Transverse colon (tissue), 4 donors: ENCODE measurements at places on chromosomes 12 and 14. TPM values are rescaled to one million over a fixed set of nuclear protein-coding genes. Genes with fewer than 3 reads are reported as not detected.

Gene TWF1
- 99.9 TPM for total RNA-seq

Gene KRT78
- not detected for total RNA-seq

Gene GPATCH2L
- total RNA-seq = 180 TPM

Gene SAMD15
- 0.41 TPM for total RNA-seq

Gene LRRIQ1
- not detected for total RNA-seq

Gene BCL11B
- 4.8 TPM for total RNA-seq

Gene PLA2G1B
- not detected for total RNA-seq

Gene TAS2R42
- not detected for total RNA-seq

Gene SCYL2
- 75.6 TPM for total RNA-seq

Gene ARG2
- 7.5 TPM for total RNA-seq

Gene P2RX7
- total RNA-seq = 7.0 TPM

Gene LALBA
- total RNA-seq = not detected

- no peak for DNase-seq
Measured at GRCh38 chr12:91978143-91978542, 167.5 kb downstream of the BTG1 start.

- DNase-seq = no peak
Measured at GRCh38 chr12:104579718-104580495, 123.2 kb downstream of the CHST11 start.

GRCh38 chr14:82915381-82915780 is 1381.7 kb upstream of the SEL1L start:
- no peak for DNase-seq

- DNase-seq = no peak
Measured at GRCh38 chr12:109711596-109712461, 1.8 kb upstream of the FAM222A start.

- DNase-seq = no peak
Measured at GRCh38 chr14:67727361-67727760, 25.7 kb downstream of the RDH12 start.

- no peak for DNase-seq
Measured at GRCh38 chr14:24139272-24139934, 2.0 kb downstream of the EMC9 start.

DNA sequence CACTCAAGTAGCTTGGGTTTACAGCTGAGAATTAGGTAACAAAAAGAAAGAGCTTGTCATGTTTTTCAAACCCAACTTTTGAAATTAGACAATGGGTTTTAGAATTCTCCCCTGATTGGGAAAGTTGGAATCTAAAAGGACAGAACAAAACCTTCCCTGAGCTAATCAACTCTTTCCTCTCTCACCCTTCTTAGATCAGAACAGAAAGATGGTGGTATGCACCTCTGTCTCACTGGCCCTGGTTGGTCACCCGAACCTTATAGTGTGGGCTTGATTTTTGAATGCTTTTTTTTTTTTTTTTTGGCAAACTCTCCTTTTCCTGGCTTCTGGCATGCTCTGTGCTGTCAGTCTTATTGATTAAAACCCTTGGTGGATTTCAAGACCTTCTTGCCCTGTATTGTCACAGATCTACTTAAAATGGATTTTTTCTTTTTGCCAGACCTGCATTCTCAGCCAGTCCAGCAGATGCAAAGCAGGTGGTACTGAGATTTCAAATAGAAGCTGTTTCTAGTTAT is 251.1 kb upstream of the RMST start:
- DNase-seq = no peak

DNA sequence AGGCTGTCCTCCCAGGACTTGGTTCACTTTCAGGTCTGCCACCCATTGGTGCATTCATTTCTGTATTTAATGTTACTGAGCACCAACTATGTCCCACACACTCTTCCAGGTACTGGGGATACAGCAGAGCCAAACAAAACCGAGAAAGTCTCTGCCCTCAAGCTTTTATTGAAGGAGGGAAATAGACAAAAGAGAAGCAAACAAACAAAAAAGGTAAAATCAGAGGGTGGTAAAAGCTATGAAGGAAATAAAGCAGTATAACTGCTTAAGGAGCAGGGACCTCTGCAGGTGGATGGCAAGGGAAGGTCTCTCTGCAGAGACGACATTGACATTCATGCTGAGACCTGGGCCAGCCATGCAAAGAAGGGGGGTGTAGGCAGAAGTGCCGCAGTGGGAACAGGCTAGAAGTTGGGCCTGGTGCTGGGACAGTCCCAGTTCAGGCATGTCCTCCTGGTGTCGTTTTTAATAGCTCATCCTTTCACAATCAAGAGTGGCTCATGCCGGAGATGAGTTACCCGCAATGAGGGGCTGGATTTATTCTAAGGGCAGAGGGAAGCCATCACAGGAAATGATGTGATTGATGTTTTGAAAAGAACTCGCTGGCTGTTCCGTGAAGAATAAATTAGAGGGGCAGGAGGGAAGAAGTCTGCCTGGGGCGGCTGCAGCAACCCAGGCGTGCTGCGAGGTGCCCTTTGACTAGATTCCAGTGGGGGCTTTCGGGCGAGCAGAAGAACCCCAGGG is 72.8 kb downstream of the IRF2BPL start:
- no peak for DNase-seq

GRCh38 chr12:53096089-53096741 is 1.3 kb upstream of the IGFBP6 start:
- DNase-seq = peak; percentile 47

GRCh38 chr12:107557026-107557425 is 128.6 kb upstream of the PWP1 start:
- no peak for DNase-seq

- no peak for DNase-seq
Measured at GRCh38 chr12:16881986-16882570, 276.1 kb upstream of the LMO3 start.

DNA sequence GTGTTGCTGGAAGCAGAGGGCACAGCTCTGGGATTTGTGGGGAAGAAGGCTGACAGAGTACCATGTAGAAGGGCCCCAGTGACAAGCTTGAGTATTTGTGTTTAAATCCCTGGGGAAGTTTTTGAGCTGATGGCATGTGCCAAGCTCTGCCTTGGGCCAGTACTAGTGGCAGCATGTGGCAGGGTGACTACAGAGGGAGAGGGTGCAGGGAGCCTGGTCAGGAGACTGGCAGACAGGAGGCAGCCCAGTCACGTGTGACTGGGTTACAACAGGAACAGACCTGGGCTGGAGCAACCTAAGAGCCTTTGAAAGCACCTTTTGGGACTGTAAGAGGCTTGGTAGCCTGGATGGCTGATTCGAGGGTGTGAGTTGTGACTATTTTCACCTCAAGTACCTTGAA is 112.1 kb downstream of the TSPAN9 start:
- no peak for DNase-seq

GRCh38 chr12:32907166-32907565 is 10.6 kb upstream of the PKP2 start:
- DNase-seq = no peak

- DNase-seq = no peak
Measured at GRCh38 chr12:25106818-25107217, 88.1 kb downstream of the DNAI7 start.

DNA sequence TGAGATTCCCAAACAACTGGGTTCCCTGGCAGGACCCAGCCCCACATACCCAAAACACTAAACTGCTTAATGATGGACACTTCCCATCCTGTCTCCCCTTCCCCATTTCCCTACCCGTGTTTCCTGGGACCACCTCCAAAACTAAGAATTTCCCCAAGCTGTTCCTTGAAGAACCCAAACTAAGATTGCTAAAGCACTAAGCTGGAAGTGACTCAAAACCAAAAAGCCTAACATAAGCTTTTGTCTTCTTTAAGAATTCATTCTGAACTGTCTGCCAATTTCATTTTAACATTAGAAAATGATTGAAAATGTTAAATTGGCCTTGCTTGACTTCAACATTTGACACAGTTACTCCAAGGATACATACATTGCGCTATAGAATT is 29.5 kb upstream of the STAB2 start:
- DNase-seq = no peak

DNA sequence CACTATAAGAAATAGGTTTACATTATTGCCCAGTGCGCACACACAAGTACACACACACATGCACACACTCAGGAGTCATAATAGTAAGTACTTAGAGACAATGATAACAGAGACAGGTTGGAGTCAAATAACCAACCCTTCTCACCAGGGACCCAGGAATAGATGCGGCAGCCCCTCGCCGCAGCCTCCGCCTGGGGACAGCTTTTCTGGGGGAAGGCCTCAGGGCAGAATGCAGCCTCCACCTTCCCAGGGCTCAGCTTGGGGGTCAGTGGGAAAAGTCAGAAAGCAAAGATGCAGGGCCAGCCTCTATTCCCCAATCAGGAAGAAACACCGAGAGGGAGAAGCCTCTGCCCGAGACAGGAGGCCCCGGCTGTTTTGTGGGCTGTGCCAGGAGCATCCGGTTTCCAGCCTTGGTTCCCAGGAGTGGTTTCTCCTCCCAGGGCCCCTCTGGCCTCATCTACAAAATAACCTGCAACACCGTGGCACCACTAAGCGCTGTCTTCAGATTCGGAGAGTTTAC is 23.4 kb upstream of the EIF5 start:
- no peak for DNase-seq

DNA sequence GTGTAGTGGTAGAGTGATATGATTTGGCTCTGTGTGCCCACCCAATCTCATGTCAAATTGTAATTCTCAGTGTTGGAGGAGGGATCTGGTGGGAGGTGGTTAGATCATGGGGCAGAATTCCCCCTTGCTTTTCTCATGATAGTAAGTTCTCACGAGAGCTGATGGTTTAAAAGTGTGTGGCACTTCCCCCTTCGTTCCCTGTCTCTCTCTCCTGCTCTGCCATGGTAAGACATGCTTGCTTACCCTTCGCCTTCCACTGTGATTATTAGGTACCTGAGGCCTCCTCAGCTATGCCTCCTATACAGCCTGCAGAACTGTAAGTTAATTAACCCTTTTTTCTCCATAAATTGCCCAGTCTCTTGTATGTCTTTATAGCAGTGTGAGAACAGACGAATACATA is 115.7 kb upstream of the FUT8 start:
- no peak for DNase-seq

- DNase-seq = no peak
Measured at GRCh38 chr12:62320054-62320453, 59.9 kb downstream of the USP15 start.

GRCh38 chr12:91009319-91009950 is 4.7 kb upstream of the EPYC start:
- no peak for DNase-seq
